ENCODE measurements at places on chromosomes 5 and 9.

- DNase-seq, result peak; percentile 41
Observed at GRCh38 chr5:11054014-11054413, 293.0 kb upstream of the DAP start.

GRCh38 chr5:174617285-174617684 lies 107.1 kb upstream of the MSX2 start:
- no peak for DNase-seq

- no peak for DNase-seq
Observed at GRCh38 chr9:123378956-123379660, 23.1 kb downstream of the CRB2 start.

GRCh38 chr5:153350175-153350883 lies 140.1 kb upstream of the GRIA1 start:
- no peak for DNase-seq

- DNase-seq, result no peak
Observed at GRCh38 chr5:129358069-129358468, 102.0 kb upstream of the ADAMTS19 start.

DNA sequence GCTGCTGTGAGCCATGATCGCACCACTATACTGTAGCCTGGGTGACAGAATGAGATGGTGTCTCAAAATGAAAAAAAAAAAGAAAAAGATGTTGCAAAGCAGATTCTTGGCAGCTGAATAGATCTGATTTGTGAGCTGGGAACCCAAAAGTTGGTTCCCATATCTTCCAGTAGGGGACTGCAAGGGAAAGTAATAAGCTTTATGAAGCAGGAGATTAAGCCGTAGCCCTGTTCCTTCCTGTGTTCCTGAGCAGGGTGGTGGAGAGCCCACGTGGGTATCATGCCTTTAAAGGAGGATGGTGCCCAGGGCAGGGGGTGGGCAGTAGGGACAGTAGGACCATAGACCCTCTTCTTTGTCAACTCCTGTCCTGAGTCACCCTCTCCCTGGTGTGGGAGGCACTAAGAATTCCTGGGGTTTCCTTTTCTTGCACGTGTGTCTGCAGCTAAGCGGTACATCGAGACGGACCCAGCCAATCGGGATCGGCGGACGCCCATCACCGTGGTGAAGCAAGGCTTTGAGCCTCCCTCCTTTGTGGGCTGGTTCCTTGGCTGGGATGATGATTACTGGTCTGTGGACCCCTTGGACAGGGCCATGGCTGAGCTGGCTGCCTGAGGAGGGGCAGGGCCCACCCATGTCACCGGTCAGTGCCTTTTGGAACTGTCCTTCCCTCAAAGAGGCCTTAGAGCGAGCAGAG lies 37.9 kb downstream of the STOM start:
- no peak for DNase-seq

DNA sequence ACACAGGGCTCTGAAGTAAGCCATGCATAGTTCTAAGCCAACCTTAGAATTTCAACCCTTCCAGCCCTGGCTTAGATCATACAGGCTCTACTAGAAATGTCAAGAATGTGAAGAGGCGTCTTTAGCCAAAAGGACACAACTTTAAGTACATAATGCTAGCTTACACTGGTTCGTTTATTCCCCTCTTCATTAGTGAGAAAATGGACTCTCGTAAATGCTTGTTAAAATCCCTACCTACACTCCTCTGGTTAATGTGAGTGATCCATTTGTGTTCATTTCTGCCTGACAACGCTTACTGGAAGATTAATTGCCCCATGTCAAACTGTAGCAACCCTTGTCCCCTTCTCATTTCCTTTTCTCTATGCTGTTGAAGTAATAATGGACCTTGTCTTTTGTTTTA lies 149.3 kb upstream of the POU5F2 start:
- DNase-seq, result no peak

Data from pons (tissue), 1 donor.